Activated naive CD4-positive, alpha-beta T cell treated with Interleukin-2 at 50 U/mL for 16 hours (primary cell): ENCODE measurements at places on chromosomes 3 and 15.

- DNase-seq = no peak
Observed at GRCh38 chr3:148379763-148380382, 317.8 kb upstream of the AGTR1 start.

GRCh38 chr3:169846458-169847193 lies 23.1 kb downstream of the LRRC31 start:
- no peak for DNase-seq

- DNase-seq = no peak
Observed at GRCh38 chr15:88812133-88812532, 8.9 kb downstream of the ACAN start.

- no peak for DNase-seq
Observed at GRCh38 chr3:14401692-14402303, 608 bp upstream of the SLC6A6 start.

DNA sequence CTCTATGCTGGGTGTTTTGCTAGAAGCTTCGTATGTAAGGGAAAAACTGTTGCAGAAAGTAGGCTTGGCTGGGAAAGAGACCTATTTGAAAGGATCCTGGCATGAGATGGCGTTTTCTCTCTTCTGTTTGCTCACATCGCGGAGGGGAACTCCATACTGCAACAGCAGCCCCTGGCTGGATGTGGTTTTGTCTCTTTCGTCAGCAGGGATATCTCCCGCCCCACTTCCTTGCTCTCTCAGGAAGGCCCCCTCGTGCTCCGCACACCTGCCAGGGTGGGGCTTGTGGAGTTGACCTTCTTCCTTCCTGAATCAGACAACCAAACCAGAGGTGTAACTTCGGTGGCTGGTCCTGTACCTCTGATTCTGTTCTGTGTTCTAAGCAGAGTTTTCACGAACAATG lies 26.4 kb upstream of the MYZAP start:
- DNase-seq = peak; percentile 25

DNA sequence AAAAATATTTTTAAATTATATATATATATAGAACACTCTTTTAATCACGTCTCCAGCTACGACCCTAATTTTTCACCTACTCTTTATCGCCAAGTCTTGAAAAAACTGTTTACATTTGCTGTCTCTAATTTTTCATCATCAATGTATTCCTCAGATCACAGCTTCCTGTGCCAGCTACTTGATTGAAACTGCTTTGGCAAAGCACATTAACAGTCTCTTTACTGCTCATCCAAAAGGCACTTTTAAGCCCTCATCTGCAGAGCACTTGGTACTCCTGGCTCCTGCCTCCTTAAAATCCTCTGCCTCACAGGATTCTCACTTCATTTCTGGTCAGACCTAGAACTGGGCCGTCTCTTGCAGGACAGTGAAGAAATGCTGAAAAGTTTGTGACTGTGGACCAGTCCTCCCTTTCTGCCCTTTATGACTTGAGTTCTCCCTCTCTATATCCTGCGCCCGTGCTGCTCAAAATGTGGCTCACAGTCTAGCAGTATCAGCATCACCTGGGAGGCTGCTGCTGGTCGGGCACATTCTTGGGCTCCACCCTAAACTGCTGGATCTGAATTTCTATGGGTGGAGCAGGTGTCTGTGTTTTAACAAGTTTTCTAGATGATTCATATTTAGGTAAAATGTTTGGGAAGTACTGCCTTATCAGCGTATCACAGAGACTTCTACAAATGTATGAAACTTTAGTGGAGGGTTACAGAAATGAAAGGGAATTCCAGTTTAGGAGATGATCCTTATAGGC lies 196.8 kb downstream of the ADAMTSL3 start:
- DNase-seq = no peak

DNA sequence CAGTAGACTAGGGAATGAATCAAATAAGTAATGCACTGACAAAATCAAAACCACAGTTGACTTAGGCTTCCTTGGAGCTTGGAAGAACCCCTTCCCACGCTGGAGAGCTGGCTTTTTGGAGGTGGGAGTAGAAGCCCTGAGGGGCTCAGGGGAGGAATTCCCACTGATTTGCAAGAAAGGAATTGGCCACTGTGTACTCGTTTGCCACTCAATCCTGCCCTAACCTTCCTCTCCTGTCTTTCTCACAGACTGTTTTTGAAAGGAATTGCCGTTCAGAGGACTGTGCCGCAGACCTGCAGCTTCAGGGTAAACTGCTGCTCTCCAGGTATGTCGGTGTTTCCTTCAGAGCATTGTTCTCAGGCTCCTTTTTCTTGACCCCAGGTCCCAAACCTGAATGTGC lies 208.2 kb upstream of the CTDSPL start:
- no peak for DNase-seq

GRCh38 chr3:17183951-17184550 lies 299.3 kb downstream of the PLCL2 start:
- DNase-seq = no peak

- no peak for DNase-seq
Observed at GRCh38 chr15:71709808-71710418, 100.4 kb upstream of the NR2E3 start.

DNA sequence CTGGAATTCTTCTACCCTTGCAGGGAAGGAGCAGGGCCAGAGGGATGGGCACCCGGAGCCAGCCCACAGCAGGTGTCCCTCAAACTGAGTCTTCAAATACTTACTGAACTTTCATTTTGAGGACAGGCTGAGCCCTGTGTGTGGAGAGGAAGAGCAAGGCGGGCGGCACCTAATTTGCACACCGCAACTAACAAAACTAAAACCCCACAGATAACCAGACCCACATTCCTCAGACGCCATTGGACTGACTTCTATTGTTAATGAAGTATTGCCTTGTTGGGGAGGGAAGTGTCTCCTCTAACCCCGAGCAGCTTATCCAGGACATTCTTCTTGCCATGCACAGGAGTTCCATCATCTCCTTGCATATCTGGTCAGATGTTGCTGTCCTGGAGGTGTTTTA lies 105.2 kb upstream of the NR2E3 start:
- DNase-seq = no peak

DNA sequence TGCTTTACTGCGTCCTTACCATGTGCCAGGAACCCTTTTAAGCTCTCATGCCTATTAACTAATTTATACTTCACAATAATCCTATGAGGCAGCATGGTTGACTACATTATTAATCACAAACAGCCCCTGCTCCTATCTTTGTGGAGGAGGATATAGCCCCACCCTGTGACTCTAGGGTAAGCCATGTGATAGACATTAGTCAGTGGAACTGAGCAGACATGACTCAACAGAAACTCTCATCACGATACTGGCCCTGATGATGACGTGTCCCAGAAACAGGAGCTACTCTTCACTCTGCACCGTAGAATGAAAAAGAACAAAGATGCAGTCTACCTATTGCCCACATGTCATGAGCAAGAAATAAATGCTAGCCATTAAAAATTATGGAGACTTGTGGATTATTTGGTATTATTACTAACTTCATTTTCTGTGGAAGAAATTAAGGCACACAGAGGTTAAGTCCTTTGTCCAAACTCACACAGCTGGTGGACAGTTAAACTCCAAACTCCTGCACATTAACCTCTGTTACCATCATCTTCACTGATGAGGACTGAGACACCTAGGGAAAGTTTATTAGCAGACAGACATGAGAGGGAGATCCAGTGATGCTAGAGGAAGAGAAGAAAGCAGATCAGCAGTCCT lies 51.2 kb downstream of the CFAP20DC start:
- peak; percentile 8 for DNase-seq

GRCh38 chr3:67248726-67249125 lies 250.6 kb downstream of the KBTBD8 start:
- DNase-seq = no peak

GRCh38 chr3:52311576-52312119 lies 4.5 kb upstream of the DNAH1 start:
- DNase-seq = no peak

DNA sequence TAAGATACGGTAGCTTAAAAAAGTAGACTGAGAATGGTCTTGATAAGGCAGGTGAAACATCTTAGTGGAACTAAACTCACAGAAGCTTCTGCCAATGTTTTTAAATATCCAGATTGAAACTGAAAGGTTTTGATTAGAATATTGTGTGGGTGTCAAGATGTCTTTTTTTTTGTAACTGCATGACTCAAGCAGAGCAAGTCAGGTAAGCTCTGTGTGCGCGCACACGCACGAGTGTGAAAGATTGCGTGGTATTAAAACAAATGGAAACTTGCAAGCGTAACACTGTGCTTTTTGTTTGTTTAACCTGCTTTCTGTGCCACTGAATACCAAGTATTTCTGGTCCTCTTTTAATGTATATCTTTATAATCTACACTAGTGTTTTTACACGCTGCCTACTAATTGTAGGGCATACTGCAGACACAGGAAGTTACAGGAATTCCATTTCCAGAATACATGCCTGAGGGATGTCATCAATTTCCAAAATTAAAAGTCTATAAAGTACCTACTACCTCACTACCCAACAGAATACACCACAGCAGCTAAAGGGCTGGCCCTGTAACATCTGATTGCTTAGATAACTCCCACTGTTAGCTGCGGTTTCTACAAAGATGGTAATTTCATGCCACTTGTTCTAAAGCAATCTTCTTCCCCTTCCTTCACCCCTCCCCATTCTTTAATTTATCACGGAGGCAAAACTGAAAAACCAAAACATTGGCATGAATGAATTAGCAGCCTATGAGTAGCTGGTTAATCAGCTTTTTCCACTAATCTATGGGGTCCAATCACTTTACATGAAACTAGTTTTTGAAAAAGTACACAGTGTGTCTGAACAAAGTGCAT lies 472.8 kb downstream of the SHQ1 start:
- DNase-seq = peak; percentile 61

DNA sequence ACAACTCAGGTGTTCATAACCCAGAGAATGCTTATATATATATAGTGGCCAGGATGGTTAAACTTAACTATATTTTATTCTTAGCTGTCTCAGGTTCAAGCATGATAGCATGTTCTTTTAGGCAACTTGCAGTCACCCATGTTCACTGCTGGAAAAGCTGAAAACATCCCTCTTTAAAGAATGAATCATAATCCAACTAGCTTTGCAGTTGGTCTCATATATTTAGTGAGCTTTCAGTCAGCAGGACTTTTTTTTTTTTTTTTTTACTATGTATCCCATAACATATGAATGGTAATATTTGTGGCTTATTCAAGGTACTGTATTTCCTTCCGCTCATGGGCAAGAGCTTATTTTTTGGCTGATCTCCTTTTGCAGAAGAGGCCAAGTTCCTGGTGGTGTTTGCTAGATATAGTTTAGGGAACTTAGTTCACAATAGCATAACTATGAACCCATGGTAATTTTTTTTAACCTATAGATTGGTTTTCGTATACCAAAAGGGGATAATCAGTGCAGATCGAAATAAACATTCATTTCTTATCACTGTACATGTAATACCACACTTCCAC lies 77.6 kb downstream of the CMSS1 start:
- no peak for DNase-seq

DNA sequence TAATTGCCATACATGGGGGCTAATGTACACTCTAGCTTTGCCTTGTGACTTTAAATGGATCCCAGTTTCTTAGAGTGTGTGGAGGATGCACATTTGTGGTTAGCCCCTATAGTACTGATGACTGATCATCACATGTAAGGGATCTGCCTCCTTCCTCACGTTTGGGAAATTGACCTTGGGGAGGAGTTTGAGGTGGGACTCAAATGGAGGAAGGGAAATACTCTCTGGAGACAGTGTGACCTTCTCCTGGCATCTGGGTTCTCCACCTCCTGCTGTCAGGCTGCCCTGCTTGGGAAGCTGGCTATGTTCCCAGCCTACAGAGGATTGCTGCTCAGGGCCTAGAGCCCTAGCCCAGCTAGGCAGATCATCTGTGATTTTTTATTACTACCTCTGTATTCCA lies 48.7 kb downstream of the PPM1L start:
- DNase-seq = no peak

DNA sequence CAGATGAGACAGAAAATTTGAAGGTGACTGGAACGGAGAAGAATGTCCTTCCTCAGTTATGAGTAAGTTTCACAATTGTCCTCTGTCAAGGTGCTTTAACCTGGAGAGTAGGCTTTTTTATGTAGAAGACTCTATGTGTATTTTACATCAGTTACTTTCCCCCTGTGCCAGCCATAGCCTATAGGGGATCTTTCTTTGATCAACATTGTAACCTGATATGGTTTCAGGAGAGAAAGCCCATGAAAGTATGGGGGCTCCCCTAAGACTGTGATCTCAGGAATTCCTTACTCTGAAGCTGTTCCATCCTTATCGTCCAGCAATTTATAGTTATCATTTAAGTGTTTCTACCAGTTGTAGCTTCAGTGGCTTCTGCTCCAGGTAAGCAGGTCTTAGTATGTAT lies 1076.3 kb upstream of the EPHA6 start:
- no peak for DNase-seq

DNA sequence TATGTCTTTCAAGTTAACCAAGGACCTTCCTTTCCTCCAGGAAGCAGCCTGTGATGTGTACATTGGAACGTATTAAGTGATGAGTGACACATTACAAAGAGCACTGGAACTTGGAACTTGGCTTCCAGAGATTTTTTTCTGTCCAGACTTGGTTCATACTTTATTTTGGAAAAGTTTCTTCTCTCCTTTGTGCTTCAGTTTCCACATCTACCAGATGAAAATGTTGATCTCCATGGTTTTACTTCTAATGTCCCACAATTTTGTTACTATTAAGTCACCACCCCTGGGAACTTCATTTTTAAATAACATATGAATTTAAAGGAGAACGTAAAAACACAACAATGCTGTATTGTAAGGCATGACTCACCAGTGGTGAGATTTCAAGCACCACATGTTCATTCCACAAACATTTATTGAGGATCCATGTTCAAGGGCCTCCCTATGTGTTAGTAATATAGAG lies 290.7 kb upstream of the LMCD1 start:
- no peak for DNase-seq

GRCh38 chr15:78396186-78396814 lies 41.7 kb upstream of the IREB2 start:
- DNase-seq = no peak

GRCh38 chr3:172536993-172537419 lies 13.8 kb upstream of the TNFSF10 start:
- DNase-seq = no peak

DNA sequence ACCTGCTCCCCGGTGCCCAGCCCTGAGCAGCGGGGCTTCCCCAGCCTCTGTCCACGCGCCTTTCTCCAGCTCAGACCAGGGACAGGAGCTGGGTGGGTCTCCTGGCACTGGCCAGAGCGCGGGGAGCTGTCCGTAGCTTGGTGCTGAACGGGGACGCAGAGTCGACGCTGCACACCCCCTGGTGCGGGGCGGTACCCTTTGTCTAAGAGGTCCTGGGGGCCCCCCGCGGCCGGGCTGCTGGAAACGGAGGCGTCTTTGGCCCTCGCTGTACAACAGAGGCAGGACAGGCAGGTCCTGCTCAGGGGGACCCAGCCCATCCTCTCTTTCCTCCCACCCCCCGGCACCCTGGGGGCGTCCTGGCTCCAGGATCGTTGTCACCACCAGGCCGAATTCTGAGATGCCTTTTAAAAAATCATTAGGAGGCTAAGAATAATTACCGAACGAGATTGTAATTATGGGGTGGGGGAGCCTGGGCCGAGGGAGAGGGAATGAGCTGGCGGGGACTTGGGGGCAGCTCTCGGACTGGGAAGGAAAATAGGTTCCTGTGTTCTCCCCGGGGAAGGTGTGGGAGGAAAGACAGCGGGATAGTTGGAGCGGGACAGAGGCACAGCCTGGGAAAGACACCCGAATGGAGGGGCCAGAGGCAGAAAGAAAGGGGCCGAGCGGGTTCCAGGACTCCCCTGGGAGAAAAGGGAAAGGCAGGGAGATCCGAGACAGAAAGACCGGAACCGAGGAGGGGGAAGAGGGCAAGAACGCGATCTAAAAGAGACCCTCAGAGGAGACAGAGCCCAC lies 4.1 kb upstream of the SKOR1 start:
- DNase-seq = no peak

- no peak for DNase-seq
Observed at GRCh38 chr15:54029081-54029480, 50.8 kb downstream of the UNC13C start.

- no peak for DNase-seq
Observed at GRCh38 chr3:14227856-14228255, 49.2 kb downstream of the LSM3 start.
